Thyroid gland (tissue), 4 donors: ENCODE measurements at places on chromosomes 11 and 22. TPM values are rescaled to one million over a fixed set of nuclear protein-coding genes. Genes with fewer than 3 reads are reported as not detected.
A peak's percentile ranks its signal among the peaks of the same experiment; 100 is the strongest.

Gene ZNF280B
- 3.1 TPM for total RNA-seq

Gene OLFML1
- 3.4 TPM for total RNA-seq

GRCh38 chr11:119262668-119263351 lies 54.1 kb downstream of the MCAM start:
- DNase-seq, result no peak

- DNase-seq, result peak; percentile 49
These were observed 35.0 kb downstream of the PPFIBP2 start for GRCh38 chr11:7548659-7549274.

GRCh38 chr11:113465786-113466185 lies 9.4 kb downstream of the DRD2 start:
- no peak for DNase-seq

- no peak for DNase-seq
These were observed 125.6 kb downstream of the APIP start for GRCh38 chr11:34790620-34791019.
